ENCODE measurements at places on chromosomes 4 and X.

DNA sequence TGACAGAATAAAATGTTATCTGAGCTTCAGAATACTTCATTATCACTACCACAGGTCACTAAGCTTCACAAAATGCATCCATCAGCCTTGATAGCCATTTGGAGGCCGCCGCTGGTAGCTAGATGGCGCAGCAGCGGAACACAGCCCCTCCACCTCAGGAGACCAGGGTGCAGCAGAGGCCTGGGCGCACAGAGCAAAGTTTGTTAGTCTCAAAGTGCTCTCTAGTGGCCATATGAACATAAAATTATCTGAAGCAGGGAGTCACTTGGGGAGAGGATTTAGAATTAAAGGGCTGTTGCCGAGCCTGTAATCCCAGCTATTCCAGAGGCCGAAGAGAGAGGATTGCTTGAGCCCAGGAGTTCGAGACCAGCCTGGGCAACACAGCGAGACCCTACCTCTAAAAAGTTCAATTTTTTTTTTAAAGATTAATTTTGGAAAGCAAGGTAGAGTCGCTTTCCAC is 8.1 kb upstream of the DCTD start:
- peak; percentile 22 for DNase-seq

GRCh38 chrX:119648421-119648775 is 42.2 kb upstream of the NKRF start:
- no peak for DNase-seq

- DNase-seq = no peak
These were observed 68.1 kb downstream of the APBB2 start for GRCh38 chr4:41146196-41146595.

DNA sequence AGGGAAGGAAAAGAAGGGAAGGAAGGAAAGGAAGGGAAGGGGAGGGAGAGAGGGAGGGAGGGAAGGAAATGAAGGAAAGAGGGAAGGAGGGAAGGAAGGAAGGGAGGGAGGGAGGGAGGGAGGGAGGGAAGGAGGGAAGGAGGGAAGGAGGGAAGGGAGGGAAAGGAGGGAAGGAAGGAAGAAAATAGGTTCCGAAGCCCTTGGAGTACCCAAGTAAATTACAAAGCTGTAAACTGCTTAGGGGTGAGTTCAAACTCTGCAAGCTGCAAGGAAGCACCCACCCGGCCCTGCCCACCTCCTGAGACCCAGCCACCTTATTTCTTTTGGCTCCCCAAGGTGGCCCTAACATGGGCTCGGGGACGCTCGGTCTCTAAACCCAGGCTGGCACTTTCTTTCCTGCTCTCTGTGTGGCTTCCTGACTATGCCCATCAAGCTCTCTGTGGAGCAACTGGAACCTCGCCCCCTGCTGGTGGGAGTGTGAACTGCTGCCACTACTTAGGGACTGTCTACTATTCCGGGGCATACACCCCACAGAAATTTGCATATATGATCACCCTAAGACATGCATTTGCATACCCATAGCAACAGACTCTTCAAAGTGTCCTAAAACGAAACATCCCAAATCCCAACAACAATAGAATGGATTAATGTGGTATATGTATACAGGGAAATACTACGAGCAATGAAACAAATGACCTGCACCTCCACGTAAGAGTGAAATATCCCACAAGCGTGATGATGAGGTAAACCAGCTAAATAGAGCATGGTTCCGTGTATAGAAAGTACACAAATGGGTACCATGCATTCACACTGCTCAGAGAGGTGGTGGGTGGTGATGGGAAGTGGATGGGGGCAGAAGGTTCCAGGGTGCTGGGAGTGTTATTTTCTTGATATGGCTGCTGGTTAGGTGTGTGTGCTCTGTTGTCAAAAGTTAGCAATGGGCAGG is 151.7 kb upstream of the TBL1X start:
- DNase-seq = peak; percentile 3

DNA sequence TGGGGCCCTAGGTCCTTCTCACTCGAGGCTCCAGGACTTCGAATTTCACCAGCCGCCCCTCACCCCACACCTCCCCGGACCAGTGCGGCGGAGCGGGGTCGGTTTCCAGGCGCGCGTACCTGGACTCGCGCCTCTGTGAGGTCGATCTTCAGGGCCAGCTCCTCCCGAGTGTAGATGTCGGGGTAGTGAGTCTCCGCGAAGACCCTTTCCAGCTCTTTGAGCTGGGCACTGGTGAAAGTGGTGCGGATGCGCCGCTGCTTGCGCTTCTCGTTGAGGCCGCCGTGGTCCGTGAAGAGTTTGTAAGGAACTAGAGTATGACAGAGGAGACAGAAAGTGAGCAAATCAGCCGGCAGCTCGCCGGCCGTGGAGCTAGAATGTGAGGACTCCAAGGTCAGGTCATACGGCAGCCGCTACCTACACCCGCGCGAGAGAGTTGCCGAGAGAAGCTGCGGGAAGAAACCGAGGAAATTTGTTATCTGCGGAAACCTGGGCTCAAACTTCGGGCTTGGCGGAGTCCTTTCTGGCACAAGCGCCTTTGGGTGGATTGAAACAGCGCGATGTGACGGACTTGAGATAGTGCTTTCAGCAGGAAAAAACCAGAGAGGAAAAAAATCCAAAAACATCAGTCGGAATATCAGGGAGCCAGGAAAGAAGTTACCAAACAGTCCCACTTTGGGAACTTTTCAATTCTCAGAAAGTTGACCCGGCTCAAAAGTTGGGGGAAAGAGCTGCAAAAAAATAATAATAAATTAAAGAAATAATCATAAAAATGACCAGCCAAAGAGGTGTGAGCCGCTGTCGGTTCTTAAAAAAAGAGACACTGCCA is 1.1 kb downstream of the PHOX2B start:
- DNase-seq = no peak

DNA sequence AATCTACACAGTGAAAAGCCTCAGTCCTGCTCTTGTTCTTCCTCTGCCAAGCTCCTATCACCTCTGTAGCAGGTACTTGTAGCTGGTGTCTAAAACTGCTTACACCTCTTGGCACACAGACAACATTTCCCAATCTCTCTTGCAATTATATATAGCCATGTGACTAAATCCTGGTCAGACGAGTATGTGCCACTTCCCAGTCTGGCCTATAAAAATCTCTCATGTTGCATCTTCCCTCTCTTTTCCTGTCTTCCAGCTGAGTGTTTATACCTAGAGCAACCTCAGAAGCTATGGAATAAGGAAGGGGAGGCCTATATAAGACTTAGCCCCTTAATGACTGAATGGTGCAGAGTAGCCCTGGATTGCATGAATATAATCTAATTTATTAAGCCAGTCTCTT is 105.8 kb downstream of the RNF150 start:
- no peak for DNase-seq

GRCh38 chrX:84362184-84362838 is 139.9 kb downstream of the HDX start:
- DNase-seq = no peak

DNA sequence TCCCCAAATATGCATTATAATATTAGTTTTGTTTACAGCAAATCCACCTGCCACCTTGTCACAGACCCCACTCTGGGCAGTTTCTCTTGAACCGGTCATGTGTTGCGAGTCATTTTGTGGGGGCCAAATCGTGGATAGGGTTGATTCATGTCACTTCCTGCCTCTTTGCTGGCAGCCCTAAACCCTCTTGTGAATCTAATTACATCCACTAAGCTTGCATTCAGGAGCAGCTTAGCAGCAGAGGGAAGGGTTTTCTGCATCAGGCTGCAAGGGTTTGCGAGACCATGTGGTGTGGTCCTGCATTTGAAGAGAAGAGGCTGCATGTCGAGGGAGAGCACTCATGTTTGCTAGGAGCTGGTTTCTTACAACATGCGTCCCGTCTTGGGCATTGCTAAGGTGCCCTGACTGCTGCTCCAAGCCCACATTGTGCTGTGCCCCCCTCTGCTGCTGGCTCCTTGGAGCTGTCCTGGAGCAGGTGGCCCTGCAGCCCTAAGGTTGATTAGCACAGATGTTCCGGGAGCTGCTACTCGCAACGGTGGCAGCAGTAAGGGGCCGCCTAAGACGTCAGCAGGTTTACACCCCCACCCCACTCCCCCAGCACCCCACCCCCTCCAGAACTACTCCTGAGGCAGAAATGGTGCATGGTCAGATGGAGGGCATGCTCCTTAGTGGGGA is 88.9 kb upstream of the CLDN34 start:
- DNase-seq = no peak

GRCh38 chr4:118969359-118969758 is 80.7 kb downstream of the SYNPO2 start:
- no peak for DNase-seq

- DNase-seq = no peak
These were observed 43.7 kb downstream of the SULT1E1 start for GRCh38 chr4:69816236-69816635.

GRCh38 chr4:89301003-89301402 is 6.6 kb downstream of the GPRIN3 start:
- DNase-seq = no peak

DNA sequence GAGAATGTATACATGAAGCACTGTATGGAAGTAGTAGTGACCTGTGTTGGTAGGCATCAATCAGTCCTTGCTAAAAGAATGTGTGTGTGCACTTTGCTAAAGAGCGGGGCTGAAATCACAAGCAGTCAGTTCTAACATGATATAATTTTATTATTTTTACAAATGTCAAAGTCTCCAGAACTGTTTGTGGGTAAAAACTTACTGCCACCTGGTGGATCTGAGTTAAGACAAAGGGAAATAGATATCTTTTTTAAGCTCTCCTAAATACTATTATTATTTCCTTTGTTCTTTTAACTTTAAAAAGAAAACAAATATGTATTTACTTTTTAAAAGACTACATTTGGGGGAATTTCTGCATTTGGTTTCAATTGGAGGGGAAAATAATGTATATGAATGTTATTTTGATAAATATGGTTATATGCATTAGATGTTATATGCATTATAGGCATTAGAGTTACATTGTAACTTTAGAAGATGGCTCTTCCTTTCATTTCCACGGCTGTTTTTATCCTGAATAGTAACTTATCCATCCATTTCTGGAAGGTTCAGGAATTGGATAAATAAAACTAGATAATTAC is 7.8 kb upstream of the CLOCK start:
- DNase-seq = no peak

DNA sequence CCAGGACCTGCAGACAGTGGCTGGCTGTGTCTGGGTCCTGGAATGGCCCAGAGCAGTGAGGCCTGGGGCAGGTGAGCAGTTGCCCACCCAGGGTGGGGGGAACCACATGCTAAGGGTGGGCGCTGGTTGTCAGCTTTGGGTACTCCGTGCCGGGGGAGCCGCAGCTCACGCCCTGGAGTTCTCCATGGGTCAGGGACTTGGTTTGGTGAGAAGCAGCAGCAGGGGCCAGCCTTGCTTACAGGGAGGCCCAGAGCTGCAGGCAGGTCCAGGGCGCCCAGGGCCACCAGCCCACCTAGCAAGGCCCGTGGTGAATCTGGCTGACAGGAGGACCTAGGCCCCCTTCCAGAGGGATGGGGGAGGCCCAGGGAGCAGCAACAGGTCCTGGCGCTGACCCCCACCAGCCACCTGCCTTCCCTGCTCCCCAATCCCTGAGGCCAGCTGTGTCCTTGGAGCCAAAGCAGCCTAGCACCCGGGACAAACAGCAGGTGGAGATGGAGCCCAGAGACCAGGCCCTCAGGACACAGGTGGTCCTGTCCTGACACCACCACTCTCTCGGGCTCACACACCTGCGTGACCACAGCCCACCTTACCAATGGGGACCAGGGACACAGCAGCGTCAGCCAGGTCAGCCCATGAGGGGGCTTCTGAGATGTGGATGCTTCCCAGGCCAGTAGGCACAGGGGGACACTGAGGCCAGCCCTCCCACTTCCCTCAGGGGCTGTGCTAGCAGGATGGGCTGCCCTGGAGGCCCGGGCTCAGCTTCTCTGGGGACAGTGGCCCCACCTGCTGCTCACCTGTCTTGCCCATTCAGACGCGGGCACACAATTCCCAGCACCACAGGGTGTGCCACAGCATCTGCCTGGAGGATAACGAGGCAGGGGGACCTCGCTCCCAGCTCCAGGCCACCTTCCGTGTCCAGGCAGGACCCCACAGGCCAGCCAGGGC is 3.5 kb downstream of the MXD4 start:
- DNase-seq = no peak

DNA sequence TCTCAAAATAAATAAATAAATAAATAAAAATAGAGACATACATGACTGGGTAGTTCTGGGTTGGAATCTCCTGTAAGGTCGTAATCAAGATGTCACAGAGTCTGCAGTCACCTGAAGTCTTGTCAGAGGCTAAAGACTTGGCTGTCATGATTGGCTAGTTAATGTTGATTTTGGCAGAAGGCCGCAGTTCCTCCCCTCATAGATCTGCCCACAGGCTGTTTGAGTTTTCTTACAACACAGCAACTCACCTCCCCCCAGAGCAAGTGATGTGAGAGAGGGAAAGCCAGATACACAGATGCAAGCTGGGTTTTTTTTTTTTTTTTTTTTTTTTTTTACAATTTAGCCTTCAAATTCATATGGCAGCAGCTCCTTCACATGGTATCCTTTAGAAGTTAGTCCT is 36.4 kb upstream of the BMPR1B start:
- no peak for DNase-seq

- DNase-seq = no peak
These were observed 67.7 kb upstream of the EFNB1 start for GRCh38 chrX:68761086-68761485.

DNA sequence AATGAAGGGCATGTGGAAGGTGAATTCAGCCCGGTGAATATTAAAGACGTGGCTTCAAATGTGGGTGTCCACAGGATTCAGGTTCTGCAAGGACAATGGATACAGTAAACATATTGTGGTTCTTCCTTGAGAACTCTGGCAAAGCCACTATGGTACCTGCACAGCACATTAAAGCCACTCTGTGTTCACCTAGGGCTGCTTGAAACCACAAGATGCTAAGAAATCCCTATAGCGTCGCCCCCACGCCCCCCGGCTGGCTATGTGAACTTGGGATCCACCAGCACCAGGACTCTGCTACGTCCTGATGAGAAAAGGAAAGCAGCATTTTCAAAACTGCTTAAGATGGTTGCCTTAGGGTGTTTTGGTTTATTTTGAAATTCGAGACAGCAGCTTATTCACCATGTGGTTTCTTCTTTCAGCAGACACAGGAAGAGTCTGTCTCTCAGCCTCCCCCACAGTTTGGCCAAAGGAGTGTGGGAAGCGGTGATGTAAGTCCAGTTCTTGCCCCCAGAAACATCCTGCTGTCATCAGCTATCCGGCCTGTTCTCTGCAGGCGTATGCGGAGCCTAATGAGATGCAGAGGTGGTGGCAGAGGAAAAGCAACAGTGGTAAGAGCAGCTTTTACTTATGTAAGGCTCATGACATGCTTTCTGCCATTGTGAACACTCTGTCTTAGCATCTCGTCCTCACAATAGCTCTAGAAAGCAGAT is 111.5 kb downstream of the AFAP1 start:
- DNase-seq = no peak
